LHCN-M2 (cell line): ENCODE measurements at places on chromosomes 5 and 9. TPM values are rescaled to one million over a fixed set of nuclear protein-coding genes. Genes with fewer than 3 reads are reported as not detected.

The WHRN gene
- 0.83 and 1.4 TPM in 2 replicates for total RNA-seq

The TAF11L5 gene
- total RNA-seq, result not detected in 2 replicates

The SPINK13 gene
- total RNA-seq, result not detected in 2 replicates

The ENTREP1 gene
- total RNA-seq, result 0.11 TPM in 1 of 2 replicates, not detected in the other

The F12 gene
- total RNA-seq, result 3.1 and 3.6 TPM in 2 replicates

DNA sequence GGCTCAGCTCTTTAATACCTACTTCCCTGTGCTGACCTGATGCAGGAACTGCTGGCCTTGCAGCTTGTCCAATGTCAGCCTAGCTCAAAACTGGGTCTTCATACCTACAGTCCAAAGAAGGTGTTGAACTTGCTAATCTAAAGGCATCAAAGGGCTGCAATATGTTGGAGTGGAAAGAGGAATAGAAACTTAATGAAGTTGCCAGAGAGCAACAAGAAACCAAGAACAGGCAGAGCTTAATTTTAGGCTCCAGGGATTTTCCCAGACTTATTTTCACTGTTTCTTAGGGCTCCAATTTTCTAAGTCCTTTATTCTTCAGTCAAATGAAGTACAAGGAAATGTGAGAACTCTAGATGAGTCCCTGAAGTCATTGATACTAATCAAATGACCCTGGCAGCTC, 17.6 kb upstream of the ERCC6L2 start:
- no peak for DNase-seq

GRCh38 chr9:123649909-123650308, 280.0 kb downstream of the DENND1A start:
- no peak for DNase-seq

- DNase-seq, result no peak
These were observed 481.5 kb upstream of the TUSC1 start for GRCh38 chr9:26159575-26160392.

GRCh38 chr5:131355971-131356528, 92.2 kb downstream of the CDC42SE2 start:
- DNase-seq, result no peak

GRCh38 chr9:25913806-25914205, 235.6 kb upstream of the TUSC1 start:
- DNase-seq, result no peak

GRCh38 chr5:43236653-43237355, 44.8 kb downstream of the NIM1K start:
- DNase-seq, result no peak

DNA sequence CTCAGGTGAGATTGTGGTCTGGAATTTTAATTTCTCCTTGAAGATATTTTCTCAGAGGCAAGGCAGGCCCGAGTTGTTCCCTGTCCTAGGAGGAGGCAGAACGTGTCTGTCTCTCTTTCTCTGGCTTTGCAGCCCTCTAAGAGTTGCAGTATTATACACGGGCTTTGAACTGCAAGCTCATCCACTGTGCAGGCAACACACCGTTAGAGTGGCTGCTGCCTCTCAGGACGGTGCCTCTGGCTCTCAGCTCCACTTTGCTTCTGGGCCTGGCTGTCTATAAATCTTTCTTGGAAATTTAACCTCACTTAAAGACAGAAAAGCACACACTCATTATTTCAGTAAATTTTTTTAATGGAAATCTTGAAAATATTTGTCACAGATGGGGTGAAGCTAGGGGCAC, 170.1 kb upstream of the ADCY2 start:
- no peak for DNase-seq

GRCh38 chr5:152125661-152126205, 201.1 kb upstream of the GLRA1 start:
- no peak for DNase-seq

DNA sequence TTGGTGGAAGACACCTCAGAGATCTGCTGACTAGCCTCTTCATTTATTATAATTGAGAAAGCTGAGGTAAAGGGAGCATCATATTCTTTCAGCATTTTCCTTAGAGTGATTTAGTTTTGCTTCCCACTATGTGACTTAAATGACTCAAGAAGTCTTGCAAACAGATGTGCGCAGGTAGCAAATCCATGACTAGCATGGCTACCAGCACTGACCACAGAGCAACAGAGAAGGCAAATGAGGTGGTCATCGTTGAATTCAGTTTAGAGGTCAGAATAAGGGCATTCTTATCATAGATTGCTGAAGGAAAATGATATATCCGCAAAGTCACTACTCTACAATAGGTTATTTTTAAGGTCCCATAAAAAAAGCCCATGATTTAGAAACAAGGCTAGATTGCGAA, 162.2 kb downstream of the PIK3R1 start:
- DNase-seq, result no peak

GRCh38 chr9:76687861-76688391, 76.3 kb upstream of the PCA3 start:
- DNase-seq, result peak; percentile 96

DNA sequence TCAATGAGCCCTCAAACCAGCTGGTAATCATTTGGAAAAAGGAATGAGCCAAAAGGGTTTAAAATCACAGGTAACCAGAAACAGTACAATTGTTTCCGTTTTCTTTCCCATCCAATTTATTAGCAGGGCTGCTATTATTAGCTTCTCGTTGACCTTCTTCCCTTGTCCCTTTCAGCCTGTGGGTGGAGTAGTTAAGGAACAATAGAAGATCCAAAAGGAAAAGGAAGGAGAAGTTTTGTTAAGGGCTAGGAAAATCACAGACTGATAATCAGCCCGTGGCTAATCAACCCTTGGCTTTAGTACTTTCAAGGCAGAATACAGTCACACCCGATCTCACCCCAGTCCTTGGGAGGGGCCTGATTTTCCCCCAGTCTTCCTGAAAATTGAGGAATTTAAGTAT, 38.4 kb downstream of the TMEM252 start:
- no peak for DNase-seq

DNA sequence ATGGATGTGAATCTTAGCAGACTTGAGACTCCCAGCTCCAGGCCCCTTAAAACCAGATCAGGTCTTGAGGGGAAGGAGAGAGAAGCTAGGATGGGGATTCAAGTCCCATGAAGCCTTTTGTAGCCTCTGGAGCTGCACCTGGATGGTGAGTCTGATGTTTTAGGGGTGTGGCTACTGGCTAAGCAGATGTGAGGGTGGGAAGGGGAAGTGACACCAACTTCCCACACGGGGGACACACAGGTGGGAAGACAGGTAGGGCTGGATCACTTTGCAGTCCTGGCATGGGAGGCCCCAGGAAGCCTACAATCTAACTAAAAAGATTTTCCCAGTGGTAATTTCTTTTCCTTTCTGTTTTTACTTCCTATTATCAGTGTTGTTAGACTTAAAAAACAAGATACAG, 38.7 kb upstream of the UBAP2 start:
- no peak for DNase-seq

DNA sequence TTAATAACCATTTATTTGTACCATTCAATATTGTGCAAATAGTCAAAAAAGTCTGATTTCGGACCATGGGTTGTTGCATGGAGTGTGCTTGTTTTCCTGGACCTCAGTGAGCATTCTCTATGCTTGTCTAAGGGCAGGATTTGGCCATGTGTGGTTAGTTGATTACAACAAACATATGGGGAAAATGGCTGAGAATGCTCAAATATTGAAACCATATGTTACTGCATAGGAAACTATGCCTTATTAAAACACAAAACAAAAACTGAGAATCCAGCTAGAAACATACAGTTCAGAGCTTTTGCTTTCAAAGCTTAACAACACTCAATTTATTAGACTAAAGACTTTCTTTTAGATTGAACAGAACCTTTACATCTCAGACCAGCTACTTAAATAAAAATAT, 928.3 kb downstream of the NR2F1-AS1 start:
- no peak for DNase-seq

DNA sequence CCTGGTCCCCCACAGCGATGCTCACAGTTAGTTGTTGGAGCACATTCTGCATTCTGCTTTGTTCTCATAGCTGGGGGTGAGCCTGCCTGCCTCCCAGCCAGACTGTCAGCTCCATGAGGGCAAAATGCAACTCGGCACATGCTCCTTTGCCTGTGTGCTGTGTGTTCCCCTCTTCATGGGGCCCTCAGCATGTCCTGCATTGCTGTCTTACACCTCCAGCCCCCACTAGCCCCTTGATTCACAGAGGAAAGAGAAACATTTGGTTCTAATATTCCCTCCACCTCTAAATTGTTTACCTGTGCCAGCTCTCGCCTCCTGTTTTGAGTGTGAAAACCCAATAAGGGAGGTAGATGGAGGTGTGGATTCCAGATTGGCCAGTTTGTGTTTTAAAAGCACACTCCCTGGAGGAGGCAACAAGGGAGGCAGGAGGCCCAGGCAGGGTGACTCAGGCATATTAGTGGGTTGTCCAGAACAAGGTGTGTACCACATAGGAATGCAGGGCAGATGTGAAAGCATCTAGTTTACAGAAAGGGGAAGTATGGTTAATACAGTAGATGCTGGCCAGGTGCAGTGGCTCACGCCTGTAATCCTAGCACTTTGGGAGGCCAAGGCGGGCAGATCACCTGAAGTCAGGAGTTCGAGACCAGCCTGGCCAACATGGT, 224.6 kb downstream of the AGTPBP1 start:
- no peak for DNase-seq
